ENCODE measurements at places on chromosomes 3 and 15. TPM values are rescaled to one million over a fixed set of nuclear protein-coding genes. Genes with fewer than 3 reads are reported as not detected.

SEMA5B gene
- polyA plus RNA-seq, result not detected

SLC9C1 gene
- not detected for polyA plus RNA-seq

DNA sequence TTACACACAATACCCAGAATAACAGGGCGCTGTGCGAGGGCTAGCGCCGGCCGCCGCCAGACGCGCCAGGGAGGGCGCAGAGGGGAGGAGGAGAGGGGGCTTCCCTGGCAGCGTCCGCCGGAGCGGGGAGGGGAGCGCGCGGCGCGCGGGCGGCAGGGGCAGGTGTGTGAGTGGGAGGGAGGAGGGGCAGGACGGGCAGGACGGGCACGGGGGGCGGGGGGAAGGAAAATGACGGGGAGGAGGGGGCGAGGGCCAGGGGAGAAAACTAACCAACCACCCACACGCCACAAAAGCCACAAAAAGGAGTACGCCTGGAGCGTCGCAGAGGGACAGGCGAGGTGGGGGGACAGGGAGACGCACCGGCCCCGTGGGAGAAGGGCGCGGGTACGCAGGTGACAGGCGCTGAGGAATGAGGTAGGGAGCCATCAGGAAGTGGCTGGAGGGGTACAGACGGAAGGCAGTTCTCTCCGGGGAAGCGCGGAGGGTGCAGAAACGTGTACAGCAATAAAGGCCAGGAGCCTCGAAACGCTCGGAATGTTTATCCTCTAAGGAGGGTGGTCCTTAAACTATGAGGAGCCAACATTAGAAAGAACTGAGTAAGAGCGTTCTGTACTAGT lies 610 bp upstream of the SATB1 start:
- peak; percentile 80 for DNase-seq

DNA sequence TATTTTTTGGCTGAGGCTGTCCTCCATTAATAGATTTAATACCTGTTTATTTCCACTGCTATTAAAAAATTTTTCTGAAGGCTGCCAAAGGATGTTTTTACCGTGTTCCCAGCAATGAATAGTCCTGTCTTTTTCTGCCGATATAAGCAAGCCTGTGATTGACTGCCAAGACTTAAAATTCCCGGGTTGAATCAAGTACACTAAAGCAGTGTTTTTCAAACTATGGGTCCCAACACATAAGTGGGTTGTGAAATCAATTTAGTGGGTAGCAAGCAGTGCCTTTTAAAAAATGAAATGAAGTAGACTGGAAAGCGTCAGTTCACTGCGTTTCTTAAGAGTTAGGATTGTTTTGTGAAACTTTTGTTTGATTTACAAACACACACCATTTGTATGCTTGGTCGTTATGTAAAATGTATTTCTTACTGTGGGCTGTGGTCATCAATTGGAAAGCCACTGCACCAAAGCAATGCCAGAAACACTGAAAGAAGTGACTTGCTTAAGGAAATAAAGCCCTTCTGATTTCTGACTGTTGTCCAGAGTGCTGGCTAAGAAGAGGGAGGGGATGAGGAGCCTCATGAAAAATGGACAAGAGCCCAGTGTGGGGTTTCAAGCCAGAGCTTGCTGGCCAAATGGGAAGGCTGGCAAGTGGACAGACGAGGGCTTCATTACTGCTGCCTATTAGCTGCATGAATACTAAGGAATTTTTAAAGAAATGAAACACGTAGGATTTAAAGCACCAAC lies 206.0 kb downstream of the THRB start:
- DNase-seq, result no peak

DNA sequence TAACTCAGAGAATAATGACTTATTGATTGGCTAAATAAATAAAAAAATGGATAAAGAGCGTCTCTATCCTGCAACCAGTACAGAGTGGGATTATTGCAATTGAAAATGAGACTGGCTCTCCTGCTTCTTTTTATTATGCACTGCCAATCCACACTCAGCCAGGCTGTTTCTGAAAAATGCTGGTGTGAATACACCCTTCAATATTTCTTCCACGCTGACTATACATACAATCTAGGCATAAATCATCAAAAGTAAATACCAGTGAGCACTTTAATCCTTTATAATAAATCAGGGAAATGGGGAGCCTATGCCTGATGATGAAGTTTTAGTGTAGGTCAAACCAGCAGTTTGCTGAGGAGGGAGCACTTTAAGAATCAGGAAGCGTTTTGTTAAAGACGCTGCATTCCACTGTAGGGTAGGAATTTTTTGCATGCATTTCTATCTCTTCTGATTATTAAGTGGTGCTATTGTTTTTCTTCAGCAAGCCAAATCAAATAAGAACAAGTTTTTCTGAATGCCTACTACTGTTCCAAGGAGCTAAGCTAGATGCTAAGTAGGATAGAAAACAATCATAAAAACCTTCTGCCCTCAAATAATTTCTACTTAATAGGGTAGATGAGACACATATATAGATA lies 781.5 kb downstream of the TBL1XR1 start:
- no peak for DNase-seq

GRCh38 chr3:152229692-152230091 lies 39.0 kb upstream of the MBNL1 start:
- no peak for DNase-seq

- DNase-seq, result no peak
These were observed 7.3 kb downstream of the BOC start for GRCh38 chr3:113218681-113219045.

All from naive thymus-derived CD8-positive, alpha-beta T cell (primary cell).